ENCODE measurements at places on chromosomes 4 and X.

DNA sequence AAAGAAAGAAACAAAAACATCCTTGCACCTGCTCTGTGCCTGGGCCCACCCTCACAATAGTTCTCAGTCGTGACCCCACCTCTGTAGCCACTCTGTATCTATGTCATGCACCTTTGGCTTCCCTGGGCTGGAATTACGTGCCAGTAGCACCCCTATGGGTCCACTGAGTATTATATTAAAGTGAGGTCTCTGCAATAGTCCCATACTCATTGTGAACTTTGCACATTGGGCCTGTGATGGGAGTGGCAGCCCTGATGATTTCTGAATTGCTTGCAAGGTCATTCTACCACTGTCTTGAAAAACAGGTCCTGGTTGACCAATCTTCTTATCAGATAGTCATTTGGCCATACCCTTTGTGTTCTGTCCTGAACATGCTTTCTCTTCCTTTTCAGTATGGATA lies 1012.1 kb downstream of the RAB28 start:
- DNase-seq, result no peak

DNA sequence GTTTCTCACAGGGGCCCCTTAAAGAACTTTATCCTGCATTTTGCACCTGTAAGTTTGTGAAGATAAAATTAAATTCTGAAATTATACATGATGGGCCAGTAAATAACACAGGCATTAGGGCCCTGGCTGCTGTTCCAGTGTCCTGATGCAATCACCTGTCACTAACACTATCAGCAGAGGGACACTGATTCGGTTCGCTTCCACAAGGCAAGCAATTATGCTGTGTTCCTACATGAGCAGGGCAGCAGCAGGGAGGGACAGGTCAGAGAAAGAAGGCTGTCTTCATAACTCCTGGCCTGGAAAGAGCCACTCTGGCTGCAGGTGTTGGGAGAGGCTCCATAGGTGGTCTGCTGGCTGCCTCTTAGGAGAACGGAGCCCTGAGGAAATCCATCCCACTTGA lies 487.3 kb downstream of the MID1IP1 start:
- no peak for DNase-seq

- no peak for DNase-seq
Measured at GRCh38 chrX:131918839-131919238, 104.3 kb upstream of the STK26 start.

DNA sequence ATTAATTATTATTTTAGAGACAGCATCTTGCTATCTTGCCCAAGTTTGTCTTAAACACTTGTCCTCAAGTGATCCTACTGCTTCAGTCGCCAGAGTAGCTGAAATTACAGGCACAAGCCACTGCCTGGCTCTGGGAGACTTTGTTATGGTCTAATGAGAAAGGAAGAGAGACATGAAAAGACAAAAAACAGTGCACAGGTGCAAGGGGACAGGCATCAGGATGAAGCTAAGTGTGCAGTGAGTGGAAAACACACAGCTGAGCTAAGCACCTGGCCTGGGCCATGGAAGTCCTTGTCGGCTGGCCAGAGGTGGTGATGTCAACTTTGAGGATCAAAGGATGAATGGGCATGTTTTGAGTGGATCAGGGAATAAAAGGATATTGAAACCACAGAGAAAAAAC lies 102.7 kb downstream of the HS3ST1 start:
- DNase-seq, result no peak

DNA sequence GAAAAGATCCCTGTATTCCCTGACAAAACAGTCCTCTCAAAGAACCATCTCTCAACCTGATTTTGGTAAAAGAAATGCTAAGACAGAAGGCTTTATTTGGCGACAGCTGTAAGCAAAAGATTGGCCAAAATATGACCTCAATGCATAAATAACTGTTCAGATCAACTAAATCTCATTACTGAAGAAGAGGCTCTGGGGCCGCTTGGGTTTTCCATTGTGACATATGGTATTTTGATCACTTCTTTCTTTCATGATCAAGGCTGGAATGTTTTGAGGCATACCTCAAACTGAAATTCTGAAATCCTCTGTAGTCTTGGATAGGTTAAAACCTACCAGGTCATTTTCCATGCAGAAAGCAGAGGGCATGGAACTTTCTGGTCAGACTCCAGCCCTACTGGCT lies 106.3 kb downstream of the C4orf51 start:
- DNase-seq, result no peak

- no peak for DNase-seq
Measured at GRCh38 chr4:74364652-74365491, at the start of gene EREG. EREG (plus strand) TSS chr4:74365145; CDS start chr4:74365309, 164 bp downstream.

- no peak for DNase-seq
Measured at GRCh38 chrX:8849945-8850344, 48.8 kb upstream of the FAM9A start.

GRCh38 chr4:23970201-23970850 lies 80.5 kb upstream of the PPARGC1A start:
- no peak for DNase-seq

DNA sequence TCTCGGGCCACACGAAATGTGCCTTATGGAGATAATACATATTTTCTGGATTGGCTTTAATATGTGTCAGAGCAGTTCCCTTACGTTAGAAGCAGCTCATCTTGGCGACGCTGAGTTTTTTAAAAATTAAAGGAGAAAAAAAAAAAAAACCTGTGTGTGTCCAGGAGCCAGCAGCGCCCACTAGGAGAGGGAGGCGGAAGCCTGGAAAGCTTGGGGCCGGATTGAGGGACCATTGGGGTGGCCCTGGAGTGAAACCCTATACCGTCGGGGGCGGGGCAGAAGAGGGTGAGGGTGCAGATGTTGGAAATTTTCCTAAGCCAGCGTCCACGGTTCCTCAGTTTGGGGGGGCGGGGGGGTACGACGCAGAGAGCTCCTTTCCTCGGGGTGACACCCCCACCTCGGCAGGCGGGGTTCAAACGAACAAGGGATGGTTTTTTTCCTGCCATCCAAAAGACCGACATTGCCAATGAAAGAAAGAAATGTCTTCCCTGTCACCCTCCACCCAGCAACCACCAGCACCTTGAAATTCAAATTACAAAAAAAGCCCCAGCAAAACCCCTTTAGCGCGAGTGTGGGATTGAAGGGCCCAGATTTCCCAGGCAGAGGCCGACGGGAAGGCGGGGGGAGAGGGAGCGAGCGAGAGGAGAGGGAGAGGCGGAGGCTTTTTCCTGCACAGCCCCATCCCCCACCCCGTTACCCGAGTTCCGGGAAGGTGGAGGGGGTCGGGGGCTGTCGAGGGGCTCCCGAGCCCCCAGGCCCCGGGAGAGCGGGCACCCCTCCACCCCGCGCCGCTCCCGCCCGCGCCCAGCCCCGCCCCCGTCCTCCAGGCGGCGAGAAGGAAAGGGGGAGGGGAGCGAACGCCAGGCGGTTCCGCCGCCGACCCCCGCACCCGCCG lies 859 bp downstream of the SMARCA1 start:
- DNase-seq, result no peak

GRCh38 chr4:176641237-176641636 lies 151.5 kb downstream of the VEGFC start:
- no peak for DNase-seq

- no peak for DNase-seq
Measured at GRCh38 chrX:48918643-48919340, at the start of gene PIM2. PIM2 (minus strand) TSS chrX:48919024; CDS start chrX:48918834, 190 bp downstream.

- no peak for DNase-seq
Measured at GRCh38 chrX:55312655-55313054, 47.9 kb upstream of the PAGE3 start.

GRCh38 chrX:39774774-39775328 lies 322.9 kb downstream of the BCOR start:
- no peak for DNase-seq

- DNase-seq, result no peak
Measured at GRCh38 chrX:74324131-74324530, 20.2 kb downstream of the ZCCHC13 start.

DNA sequence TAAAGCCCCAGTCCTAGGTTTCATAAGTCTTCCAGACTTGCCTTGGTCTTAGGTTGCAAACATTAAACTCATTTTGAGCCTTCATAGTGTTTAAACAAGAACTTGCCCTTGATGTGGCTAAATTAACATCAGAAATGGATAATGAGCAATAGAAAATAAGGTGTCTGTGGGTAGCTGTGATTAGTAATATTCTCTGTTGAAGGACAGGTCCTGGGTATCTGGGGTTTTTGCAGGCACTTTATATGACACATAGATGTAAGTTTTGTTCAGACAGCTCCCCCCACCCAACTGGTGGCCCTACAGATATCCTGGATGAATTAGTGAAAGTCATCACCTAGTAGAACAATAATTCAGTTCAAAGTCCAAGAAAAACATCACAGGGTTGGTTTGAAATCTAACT lies 272.5 kb downstream of the PTTG2 start:
- no peak for DNase-seq

DNA sequence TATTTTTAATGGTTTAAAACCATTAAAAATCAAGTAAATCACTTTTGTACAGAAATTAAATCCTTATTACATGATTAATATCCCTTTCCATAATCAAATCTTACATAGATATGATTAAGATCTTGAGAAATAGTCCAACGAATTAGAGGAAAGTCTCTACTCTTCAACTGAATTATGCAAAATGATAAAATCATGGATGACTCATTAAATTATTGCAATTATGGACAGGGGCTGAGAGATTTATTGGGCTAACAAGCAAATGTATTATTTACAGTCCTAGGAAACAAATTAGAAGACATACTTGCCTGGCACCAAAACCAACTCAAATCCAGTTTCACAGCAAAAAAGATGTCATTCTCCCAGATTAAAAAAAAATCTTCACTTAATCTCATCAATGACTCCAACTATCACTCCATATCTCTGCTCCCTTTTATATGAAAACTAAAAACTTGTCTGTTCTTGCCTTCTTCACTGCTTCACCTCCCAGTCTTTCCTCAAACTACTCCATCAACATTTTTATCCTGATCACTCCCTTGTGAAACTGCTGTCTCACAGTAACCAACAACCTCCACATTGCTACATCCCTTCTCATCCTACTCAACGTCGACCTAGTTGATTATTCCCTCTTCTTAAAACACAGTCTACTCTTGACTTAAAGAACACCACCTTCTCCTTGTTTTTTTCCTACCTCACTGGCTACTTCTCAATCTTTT lies 18.4 kb upstream of the DDX60 start:
- DNase-seq, result no peak

DNA sequence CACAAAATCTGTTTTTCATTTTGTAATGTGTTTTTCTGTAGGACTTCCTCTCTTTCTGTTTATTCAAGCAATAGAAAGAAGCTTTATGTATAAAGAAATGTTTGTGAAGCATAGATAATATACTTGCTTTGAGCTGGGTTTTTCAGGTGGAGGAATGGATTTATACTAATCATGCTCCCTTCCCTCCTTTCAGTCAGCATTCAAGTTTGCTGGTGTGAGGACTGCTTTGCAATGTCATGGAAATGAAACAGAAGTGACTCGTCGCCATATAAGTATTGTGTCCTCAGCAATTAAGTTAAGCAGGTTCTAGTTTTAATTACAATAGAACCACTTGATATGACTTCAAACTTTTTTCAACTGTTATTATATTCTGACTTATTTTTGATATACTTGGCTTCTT lies 1447.1 kb downstream of the PCDH19 start:
- no peak for DNase-seq

- DNase-seq, result no peak
Measured at GRCh38 chrX:18620349-18620748, 51.6 kb downstream of the RS1 start.

- DNase-seq, result no peak
Measured at GRCh38 chr4:185143601-185143969, 519 bp downstream of the SLC25A4 start.

GRCh38 chr4:109816082-109816442 lies 500 bp downstream of the GAR1 start:
- no peak for DNase-seq

DNA sequence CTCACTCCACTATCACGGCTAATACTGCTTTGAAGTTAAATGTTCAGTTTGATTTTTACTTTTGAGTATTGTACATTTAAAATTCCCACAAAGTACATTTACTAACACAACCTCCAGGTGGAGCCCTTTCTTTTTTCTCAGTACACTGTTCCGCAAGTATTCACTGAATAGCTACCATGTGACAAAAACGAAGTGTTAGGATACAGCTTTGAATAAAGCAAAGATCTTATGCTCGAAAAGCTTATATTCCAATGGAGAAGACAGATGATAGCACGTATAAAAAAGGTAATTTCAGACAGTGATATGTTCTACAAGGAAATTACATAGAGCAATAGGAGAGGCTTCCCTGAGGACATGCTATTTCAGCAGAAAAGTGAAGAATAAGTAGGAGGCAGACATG lies 60.7 kb upstream of the ABCG2 start:
- peak; percentile 28 for DNase-seq

- DNase-seq, result peak; percentile 30
Measured at GRCh38 chrX:26952213-26952612, 510.9 kb downstream of the PPP4R3C start.

DNA sequence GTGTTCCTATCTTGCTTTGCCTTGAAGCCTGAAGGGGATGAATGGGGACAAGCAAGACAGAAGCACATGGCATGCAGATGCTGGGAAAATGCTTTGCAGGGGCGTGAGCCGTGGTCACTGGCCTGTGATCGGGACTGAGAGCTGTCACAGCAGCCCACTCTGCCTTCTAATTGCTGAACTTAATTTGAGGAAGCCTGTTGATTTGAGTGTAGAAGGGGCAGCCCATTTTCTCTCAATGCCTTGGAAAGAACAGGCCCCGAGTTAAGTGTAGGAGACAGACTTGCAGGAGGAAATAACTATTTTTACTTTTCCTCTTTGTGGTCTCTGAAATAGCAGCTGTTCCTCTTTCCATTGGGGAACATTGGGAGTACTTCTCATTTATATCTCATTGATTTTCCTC lies 26.1 kb upstream of the TBC1D1 start:
- DNase-seq, result no peak

DNA sequence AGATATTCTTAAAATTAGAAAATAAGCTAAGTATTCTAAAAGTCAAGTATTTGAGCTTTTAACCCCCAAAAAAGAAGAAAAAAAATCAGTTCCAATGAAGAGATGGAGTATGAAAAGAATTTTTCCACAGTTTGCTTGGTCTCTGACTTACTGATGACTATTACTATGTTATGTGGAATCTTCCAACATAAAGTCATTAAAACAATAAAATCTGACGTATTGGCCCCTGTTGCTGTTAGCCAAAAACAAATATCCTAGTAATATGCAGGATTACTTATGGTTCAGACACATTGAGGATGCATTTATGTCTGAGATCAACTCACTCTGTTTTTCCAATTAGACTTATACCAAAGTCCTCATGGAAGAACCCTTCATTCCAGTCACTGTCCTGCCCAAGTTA lies 517.2 kb upstream of the ADGRL3 start:
- no peak for DNase-seq
